ENCODE measurements at places on chromosomes 3 and 15.

DNA sequence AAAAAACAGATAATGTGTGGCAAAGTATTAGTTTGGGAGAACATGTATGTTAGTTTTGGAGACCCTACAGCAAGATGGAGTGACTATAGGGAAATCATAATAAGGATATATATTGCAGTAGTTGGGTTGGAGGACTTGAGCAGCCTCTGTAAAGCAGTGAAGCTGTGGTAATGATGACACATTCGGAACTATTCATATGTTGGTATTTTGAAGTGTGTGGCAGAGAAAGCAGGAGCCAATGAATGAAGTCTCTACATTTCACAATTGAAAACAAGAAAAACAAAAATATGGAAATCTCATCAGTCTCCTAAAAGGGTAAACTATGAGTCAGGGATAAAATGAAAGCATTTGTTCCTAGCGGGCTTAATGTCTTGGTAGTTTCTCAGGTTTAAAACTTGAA, 645.9 kb downstream of the OTOL1 start:
- DNase-seq: no peak

DNA sequence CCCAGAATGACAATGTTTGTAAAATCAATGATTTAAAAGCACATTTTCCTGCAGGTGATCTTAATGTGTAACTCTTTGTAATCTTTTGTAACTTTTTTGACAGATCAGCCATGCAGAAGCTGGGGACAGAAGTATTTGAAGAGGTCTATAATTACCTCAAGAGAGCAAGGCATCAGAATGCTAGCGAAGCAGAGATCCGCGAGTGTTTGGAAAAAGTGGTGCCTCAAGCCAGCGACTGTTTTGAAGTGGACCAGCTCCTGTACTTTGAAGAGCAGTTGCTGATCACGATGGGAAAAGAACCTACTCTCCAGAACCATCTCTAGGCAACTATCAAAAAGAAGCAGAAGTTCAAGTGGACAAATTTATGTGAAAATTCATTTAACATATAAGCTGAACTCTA, 32.1 kb upstream of the NUDT16 start:
- DNase-seq: no peak

DNA sequence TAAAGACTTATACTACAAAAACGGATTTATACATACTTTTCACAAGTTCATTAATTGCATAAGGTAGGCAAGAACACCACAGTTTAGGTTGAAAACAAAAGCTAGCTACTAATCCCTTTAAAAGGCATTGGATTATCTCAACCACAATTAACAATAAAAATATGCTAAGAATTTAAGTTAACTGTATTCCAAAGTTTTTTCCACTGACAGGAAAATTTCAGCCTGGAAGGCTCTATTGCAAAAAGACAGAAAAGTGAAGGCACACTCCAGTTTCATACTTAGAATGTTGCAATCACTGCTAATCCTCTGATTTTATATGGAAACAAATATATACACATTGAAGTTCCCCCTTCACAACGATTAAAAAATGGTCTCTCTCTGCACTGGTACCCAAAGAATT, 71.5 kb downstream of the TJP1 start:
- DNase-seq: no peak

DNA sequence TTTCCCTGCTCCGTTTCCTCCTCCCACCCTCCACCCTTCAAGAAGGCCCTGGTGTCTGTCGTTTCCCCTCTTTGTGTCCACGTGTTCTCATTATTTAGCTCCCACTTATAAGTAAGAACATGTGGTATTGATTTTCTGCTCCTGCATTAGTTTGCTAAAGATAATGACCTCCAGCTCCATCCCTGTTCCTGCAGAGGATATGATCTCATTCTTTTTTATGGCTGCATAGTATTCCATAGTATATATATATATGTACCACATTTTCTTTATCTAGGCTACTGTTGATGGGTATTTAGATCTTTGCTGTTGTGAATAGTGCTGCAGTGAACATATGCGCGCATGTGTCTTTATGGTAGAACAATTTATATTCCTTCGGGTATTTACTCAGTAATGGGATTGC, 4.8 kb downstream of the ST6GAL1 start:
- no peak for DNase-seq

DNA sequence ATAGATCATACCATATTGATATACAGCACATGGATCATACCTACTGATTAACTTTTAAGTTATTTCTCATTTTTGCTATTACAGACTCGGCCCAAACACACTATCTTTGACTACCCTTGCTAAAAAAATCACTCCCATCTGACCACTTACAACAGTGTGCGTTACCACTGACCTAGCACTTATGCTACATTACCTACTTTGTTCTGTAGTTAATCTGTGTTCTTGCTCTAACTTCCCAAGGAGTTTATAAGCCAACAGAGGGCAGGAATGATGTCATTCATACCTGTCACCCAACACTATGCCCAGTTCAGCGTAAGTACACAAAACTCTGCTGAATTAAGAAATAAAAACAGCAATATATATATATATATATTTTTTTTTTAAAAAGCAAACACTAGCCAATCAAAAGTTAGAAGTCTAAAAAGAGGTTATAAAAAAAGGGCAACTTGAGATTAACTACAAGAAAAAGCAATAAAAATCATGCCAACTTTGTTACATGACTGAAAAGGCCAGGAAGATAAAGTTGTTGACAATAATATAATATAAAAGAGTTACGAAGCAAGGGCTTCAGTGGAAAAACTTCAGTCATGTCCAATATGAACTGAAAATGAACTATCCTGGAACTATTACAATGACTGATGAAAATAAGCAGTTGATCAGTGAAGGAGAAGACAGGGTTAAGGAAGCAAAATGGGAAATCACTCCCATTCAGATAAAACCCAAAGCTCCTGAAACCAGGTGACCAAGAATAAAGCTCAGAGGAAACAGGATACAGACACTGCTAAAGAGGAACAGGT, 33.6 kb downstream of the EDC3 start:
- DNase-seq: no peak

- no peak for DNase-seq
Observed at GRCh38 chr15:90036343-90036742, 35.2 kb downstream of the ZNF710 start.

DNA sequence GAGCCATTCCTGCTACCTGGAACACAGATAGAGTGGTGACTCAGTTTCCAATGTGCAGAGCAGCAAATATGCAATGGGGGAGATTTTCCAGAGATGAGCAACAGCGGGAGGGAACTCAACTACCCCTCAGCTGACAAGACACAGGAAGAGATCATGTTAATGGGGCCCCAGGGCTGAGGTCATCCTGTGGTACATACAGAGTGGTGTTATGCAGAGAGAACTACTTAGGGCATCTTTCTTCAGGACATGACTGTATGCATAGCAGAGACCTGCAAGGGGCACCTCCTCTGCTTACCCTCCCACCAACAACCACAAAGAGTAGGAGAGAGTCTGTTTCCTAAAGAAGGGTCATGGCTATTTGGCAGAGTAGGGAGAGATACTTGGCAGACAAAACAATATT, 6.8 kb upstream of the TBC1D5 start:
- DNase-seq: no peak

- DNase-seq: no peak
Observed at GRCh38 chr3:176321099-176321498, 876.2 kb downstream of the TBL1XR1 start.

- no peak for DNase-seq
Observed at GRCh38 chr15:74840851-74841775, 1.8 kb downstream of the ULK3 start.

DNA sequence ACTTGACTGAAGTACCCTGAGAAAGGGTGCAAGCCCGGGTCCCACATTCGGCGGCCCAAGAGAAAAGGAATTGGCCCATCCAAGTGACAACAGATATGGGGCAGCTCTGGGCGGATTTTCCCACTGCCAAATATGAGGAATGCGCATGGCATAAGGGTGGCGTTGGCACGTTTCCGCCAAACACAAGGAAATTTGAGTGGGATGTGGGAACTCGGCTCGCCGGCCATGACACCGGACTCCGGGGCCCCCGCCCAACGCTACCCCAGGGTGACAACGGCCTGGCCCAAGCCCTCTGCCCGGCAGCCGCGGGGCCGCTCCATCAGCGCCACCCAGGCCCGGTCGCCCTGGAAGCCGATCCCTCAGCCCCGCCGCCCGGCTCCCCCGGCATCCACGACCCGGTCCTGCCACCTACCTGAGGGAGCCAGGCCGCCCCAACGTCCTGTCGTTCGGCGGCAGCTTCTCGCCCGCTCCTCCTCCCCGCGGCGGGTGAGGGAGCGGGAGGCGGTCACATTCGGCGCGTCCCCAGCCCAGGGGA, 449 bp downstream of the RAF1 start:
- no peak for DNase-seq

GRCh38 chr15:87045746-87046145, 966.1 kb downstream of the AGBL1 start:
- no peak for DNase-seq

DNA sequence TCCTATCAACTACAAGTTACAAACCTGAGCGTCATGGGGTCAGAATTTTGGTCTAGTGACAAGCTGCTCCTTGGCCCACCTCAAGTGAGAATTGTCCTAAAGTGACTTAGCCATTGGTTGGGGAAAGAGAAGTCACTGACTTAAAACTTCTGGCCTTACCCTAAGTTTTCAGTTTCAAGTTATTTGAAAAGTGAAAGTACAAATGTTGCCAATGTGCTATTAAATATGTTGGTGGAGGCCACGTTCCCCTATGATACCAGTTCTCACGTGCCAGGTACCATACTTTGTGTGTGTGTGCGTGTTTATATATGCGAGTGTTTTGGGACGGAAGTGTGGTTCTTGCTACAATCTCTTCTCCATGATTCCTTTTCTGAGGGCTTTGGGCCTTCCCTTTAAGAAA, 22.6 kb upstream of the RASGRP1 start:
- DNase-seq: no peak

- DNase-seq: no peak
Observed at GRCh38 chr3:31692751-31693150, 160.0 kb downstream of the STT3B start.

GRCh38 chr3:155753038-155753639, 8.3 kb upstream of the PLCH1 start:
- DNase-seq: peak; percentile 61

Measured in NCI-H526 treated with DMSO at 0.1 percent for 48 hours (cell line).